ENCODE measurements at places on chromosomes 12 and 14. TPM values are rescaled to one million over a fixed set of nuclear protein-coding genes. Genes with fewer than 3 reads are reported as not detected.

Gene SEC23A
- 26.7 TPM for polyA plus RNA-seq

Gene COCH
- polyA plus RNA-seq, result 12.9 TPM

DNA sequence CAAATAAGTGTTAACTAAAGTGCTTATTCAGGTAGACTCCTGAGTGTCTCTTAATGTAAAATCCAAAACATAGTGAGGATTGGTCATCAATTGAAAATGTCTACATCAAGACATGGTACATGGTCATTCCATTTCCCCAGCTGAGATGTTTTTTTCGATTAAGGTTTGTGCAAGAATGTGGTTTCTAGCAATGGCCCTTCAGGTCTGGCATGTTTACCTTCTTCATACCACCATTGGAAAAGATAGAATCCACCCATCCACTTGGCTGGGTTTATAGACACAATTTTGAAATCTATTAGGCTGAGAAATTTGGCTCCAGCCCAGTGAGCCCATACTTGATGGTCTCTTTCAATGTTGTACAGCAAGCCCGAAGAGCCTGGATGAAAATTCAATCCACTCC lies 145.9 kb downstream of the ANO4 start:
- no peak for DNase-seq

DNA sequence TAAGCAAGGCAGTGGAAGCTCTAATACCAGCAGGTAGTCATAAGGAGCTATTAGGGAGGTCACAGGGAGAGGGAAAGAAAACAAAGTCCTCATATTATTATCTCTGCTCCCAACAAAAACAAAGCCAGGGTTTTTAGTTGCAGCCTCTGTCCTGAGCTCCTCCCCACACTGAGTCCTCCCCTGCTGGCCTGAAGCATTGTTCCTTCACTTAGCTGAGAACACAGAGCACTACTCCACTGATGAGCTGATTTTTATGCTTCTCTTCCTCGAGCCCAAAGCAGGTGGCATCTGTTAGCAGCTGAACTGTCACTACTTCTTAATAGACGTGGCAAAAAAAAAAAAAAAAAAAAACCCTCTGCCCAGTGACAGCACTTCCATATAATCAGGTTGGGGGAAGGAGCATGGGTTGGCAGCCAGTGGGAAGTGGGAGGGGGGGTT lies 10.5 kb upstream of the STAC3 start:
- DNase-seq, result no peak

DNA sequence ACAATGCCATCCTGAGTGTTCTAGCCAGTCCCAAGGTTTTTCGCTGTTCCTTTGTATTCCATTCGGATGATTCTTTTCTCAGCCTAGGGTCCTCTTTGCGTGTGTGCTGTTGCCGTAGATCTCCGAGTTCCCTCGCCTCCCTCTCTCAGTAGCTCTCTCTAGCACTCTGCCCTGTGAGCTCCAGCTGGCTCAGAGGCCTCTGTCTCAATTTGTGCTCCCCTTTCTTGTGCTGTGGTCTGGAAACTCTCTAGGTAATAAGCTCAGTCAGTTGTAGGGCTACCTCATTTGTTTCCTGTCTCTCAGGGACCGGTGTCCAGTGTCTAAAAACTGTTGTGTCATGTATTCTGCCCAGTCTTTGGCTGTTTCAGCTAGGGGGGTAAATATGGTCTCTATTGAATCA lies 179.3 kb downstream of the PCNX1 start:
- no peak for DNase-seq

DNA sequence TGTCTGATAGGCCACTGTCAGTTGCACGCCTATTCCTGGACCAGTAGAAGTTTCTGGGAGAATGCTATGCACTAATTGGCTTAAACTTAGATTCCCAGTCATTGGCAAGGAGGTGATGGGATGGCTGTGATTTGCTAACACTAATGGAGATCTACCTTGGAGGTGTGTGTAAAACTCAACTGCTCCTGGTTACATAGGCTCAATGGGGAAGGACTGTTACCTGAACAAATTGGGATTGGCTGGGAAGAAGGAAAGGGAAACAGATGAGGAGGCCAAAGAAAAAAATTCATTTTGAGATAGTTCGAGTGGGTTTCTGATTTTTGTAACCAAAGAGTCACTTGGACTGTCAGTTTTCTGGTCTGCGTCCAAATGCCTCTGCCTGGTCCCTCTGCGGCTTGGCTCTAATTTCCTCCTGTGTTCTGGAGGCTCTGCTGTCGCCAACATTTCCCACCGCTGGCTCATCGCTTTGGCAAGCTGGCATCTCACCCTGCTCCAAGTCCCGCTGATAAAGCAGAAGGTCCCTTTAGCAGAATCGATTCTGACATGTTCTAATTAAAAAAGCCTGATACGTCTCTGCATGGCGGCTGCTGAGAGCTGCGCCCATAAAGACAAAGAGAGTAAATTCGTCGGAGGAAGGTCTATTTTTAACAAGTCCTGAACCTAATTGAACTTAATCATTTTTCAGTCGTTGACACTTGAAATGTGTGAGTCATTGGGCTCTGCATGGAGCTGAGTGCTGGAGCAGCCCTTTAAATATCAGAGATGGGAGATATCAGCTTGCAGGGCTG lies 2.0 kb upstream of the CCDC63 start:
- no peak for DNase-seq

DNA sequence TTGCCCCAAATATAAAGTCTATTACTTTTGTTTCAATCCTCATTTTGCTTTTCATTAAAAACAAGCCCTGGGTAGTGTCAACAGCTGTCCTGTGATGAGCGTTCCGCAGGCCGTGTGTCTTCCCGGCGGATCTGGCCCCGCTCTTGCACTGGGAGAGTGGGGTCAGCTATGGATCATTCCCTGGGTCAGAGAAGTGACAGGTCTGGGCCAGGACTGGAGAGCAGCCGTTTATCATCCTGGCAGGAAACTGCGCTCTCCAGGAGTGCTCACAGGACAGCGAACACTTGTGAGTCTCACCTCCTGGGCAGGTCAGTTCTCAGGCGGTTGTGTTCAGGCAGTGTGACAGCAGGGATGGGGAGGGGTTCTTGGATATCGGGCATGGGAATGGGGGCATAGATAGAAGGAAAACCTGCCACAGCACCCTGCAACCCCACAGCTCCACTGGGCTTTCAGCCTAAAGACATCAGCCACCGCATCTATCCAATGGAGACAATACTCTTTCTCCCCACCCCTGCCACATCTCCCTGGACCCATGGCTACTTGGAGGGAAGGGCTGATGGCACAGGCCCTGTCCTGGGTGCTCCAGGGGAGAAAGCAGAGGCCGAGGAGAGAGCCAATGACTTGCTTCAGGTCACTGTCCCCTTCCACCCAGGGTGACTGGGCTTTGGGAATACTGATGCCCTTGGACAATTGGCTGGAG lies 47.8 kb upstream of the CHGA start:
- no peak for DNase-seq

DNA sequence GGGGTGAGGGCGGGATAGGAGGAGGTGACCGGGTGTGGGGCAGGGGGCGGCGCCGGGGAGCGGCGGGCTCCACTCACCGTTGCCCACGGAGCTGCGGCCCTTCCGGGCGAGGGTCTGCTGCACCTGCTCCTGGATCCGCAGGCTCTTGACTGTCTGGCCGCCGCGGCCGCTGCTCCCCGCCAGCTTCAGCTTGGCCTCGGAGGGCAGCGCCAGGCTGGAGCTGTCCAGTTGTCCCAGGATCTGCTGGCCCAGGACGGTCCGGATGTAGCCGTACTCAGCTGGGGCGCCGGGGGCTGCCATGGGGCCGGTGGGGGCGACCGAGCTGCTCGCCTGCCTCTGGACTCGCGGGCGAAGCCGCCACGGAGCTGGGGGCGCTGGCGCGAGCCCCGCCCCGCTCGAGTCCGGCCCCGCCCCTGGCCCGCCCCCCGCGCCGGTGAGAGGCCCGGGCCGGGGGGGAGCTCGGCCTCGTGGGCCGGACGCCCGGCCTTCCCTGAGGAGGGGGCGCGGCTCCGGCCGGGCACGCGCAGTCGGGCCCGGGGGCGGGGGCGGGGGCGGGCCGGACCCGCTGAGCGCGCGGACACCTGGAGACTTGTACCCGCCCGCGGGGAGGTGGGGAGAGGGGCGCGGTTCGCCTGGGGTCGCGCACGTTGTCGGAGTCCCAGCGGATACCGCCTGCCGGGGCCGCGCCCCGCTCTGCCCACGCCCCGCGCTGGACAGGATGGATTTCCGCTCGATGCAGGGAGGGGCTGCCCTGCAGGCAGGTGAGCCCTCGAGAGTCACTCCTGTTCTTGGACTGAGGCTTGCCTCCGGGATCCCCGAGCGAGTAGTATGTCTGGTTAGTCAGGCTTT lies at the start of gene PKP2:
TSS of gene PKP2 (minus strand) at position 346 of the 849 bp plus-strand sequence. CDS start at position 300, 46 bp downstream.
- DNase-seq, result peak; percentile 70

DNA sequence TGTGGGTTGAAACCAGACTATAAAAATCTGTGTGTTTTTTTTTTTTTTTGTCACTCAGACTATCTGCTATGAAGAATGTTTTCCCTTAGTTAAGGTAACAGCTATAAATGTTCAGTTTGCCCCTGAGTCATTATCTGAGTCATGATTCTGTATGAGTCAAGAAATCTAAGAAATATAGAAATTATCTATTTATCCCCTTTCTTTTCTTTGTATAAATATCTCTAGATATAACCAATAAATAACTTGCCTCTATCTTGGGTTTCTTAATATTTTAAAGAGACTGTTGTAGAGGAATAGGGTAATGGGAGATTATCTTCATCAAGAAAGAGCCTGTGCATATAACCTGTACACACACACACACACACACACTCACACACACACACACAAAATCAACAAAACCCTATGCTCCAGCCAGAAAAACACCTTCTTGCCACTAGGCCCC lies 161.7 kb upstream of the EEA1 start:
- DNase-seq, result no peak

GRCh38 chr14:105476831-105477659 lies 2.4 kb downstream of the CRIP2 start:
- DNase-seq, result no peak

GRCh38 chr14:67269298-67270060 lies 28.2 kb downstream of the PALS1 start:
- DNase-seq, result no peak

DNA sequence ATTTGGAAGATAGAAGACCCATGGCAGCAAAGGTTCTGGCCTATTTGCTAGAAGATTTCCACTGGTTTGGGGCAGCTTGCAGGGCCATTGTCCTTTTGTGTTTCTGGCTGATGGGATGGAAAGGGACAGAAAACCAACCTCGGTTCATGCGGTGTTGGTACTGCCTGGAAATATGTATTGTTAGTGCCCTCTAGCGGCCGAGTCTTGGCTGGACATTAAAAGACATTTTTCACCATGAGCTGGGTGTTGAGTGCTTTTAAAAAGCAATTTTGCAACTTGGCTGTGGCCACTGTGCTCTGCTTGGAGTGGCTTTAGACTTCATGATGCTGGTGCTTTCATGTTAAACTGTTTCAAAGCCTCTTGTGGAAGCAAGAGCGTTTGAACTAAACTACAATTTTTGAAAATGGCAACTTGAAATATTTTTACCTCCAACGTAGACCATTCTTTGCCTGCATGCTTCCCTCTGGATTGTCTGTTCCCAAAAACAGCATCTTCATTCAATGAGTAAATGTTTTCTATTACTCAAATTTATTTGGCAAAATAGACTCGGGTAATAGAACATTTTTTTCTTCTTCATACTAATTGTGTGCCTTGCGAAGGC lies 102.7 kb upstream of the TBX5 start:
- peak; percentile 56 for DNase-seq

DNA sequence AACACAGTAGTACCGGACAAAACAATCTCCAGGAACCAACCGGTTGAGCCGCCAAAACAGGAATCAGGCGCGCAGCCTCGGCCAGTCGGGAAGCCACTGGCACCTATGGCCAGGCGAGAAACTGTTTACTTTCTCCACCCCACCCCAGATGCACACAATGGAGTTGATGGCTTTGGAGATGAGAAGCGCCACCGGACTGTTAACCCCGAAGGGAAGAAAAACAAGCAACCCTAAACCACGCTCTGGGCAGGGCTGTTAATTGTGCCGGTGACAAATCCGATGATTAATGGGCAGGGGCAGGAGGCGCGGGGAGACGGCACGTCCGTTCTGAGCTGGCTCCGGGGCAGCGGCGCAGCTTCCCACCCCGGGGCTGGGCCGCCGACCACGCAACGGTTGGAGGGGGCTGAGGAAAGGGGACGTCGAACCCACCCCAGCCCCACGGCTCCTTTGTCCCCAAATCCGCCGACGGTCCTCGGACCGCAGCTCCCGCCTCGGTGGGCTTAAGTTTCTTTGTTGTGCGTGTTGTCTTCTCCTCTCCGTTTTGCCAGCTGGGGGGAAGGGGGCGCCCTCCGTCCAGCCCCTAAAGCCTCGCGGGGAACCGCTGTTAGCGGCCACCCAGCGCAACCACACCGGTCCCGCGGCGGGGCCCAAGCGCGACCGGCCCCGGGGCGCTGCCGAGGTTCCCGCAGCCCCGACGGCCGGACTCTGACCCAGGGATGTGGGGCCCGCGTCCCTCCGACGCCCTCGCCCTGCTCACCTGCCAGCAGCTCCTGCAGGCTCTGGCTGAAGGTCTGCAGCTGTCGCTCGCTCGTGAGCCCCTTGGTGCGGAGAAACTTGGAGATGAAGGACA lies 790 bp downstream of the BTG1 start:
- peak; percentile 56 for DNase-seq

- DNase-seq, result no peak
Measured at GRCh38 chr12:5650281-5650680, 218.4 kb downstream of the NTF3 start.

- no peak for DNase-seq
Measured at GRCh38 chr12:25690996-25691864, 138.1 kb upstream of the LMNTD1 start.

GRCh38 chr14:92513966-92514843 lies 624 bp downstream of the RIN3 start:
- DNase-seq, result no peak

DNA sequence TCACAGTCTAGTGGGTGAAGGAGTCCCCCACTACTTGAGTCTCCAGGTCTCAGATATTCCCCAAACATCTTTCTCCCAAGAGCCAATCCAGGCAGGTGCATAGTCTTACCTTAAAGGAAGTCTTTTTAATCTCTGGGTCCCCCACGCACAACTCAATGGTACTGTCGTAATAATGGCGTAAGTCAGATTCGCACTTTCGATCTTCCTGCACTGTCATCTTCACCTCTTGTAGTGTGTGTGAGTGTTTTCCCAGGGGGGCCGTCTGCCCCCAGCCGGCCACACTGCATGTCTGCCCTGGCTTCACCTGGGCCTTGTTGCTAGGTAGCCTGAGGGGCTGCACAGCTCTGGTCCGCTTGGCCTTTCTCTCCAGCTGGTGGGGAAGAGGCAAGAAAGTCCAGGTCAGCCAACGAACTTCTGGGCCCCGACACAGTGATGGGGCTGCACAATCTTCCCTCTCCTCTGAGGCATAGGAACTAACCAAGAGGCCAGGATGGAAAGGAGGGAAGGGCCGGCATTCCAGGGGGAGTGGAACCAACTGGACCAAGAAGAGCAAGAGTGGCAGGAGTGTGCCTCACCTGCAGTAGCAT lies 2.1 kb downstream of the GZMB start:
- no peak for DNase-seq

DNA sequence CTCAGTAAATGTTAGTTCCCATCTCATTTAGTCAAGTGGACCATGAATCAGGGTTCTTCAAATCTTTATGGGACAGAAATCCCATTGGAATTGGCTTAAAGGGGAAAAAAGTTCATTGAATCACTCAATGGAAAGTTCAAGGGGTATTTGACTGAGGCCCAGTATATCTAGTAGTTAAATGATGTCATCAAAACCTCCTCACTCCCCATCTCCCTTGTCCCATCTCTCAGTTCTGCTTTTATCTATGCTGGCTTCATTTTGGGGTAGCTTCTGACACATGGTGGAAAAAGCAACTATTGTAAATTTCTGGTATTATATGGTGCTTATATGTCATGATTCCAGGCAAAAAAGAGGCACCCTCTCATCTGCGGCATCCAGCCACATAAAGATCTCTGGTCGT lies 51.9 kb downstream of the DAAM1 start:
- no peak for DNase-seq

- no peak for DNase-seq
Measured at GRCh38 chr14:93925374-93925895, 1.7 kb upstream of the FAM181A start.
